ENCODE measurements at places on chromosomes 11 and 22. TPM values are rescaled to one million over a fixed set of nuclear protein-coding genes. Genes with fewer than 3 reads are reported as not detected.

DNA sequence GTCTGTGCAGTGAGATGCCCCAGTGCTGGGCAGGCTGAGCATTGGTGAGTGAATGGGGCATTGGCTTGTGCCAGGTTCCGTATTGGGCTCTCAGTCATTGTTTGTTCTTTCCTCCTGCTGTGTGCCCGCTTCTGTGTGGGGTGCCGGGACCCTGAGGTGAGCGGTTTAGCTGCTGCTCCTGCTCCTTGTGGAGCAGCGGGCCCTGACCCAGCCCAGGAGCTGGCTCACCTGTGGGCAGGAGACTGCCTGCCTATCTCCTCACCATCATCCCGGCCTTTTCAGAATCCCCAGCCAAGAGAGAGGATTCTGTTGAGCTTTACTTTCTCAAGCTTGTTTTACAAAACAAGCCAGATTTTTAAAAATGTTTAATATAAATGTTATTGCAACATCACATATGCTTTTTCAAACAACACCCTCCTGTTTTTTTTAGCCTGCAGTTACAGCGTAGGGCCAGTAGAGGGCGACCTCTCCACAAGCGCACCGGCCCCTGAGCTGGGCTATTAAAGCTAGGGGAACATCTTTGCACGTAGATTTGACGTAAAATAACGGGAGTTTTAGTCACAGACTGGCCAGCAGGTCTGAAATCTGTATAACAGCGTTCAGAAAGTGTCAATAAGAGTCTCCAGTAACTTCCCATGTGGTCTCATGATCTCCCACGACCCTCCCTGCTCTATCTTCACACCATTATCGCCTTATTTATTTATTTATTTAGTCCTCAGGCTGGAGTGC, 25.1 kb upstream of the RELT start:
- peak; percentile 54 for DNase-seq

DNA sequence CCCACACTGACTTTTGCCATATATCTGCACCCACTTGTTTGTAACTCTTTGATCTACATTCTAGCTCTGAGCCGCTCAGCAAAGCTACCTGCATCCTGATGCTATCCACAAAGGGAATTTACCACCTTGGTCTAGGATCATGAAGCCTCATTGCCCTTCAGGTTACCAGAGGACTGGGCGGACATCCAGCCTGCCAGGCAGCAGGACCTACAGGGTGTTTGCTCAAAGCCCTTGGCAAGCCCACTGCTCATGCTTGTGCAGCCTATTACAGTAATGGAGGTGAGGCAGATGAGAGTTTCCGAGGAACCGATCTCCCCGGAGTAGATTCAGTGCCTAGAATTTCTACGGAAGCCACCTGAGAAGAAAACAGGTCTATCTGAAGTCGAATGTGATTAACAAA, 417.2 kb downstream of the OPCML start:
- no peak for DNase-seq

DNA sequence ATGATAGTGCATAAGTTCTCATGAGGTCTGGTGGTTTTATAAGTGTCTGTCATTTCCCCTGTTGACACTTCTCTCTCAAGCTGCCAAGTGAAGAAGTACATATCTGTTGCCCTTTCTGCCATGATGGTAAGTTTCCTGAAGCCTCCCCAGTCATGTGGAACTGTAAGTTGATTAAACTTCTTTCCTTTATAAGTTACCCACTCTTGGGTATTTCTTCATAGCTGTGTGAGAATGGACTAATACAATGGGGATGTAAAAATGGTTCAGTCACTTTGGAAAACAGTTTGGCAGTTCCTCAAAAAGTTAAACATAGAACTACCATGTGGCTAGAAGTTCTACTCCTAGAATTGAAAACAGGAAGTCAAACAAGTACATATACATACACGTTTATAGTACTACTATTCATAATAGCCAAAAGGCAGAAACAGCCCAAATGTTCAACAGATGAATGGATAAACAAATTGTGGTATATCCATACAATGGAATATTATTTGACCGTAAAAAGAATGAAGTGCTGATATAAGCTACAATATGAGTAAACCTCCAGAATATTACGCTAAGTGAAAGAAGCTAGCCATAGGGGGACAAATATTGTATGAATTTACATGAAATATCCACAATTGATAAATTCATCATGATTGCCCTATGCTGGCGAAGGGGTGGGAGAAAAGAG, 16.0 kb upstream of the DKK3 start:
- DNase-seq: no peak

- DNase-seq: no peak
Observed at GRCh38 chr22:44443641-44444235, 54.3 kb downstream of the RTL6 start.

- DNase-seq: no peak
Observed at GRCh38 chr11:746289-747157, 741 bp upstream of the TALDO1 start.

GRCh38 chr11:128888034-128888985, 2.8 kb upstream of the KCNJ5 start:
- DNase-seq: peak; percentile 55

Gene SOX6
- 21.4 TPM for total RNA-seq

DNA sequence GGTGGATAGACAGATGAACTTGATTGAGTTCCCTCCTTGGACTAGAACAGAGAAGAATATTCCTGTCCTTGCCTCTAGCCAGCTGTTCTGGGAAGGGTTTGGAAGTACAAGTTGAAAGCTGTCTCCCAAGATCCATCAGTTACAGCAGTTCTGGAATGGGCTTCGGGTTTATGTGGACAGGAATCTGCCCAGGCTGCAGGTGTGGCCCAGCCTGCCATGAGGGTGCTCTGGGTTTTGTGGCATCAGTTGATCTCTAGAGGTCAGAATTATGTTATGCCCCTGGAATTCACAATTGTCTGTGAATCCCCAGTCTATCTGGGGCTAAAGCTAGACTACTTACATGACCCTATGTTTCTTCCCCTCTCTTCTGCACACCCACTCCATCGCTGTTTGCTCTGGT, 4.9 kb upstream of the MICAL2 start:
- no peak for DNase-seq

DNA sequence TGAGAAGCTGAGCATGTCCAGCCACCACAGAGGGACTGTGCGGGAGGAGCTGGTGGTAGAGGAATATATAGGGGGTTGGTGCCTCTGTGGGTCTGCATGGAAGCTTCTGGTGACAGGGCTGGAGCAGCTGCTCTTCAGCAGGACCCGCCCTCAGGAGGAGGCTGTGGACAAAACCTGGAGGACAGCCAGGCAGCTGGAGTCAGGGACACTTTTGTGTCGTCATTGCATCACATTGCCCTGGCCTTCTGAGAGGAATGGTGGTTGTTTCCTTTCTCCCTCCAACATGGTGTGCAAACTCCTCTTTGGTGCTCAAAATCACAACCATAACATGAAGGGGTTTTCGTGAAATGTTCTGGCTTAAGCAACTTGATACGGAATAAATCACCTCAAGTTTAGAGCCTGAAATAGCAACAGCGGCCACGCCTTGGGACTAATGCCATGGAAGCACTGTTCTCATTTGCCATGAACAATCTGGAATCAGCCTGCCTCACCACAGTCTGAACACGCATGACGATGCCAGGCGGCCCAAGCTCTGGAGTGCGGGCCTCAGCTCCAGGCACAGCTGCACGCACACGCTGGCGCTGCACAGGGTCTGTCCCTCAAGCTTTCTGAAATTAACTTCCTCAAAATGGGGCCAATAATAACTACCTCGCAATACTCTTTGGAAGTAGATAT, 17.1 kb upstream of the CSRP3 start:
- DNase-seq: no peak

Gene CAVIN3
- total RNA-seq: 47.7 TPM

- DNase-seq: no peak
Observed at GRCh38 chr11:102269927-102270326, 47.4 kb upstream of the BIRC3 start.

Gene SGSM1
- total RNA-seq: 3.6 TPM

Gene OR52H1
- 5.9 TPM for total RNA-seq

Gene MS4A6E
- not detected for total RNA-seq

- no peak for DNase-seq
Observed at GRCh38 chr11:130808541-130808940, 107.7 kb downstream of the SNX19 start.

DNA sequence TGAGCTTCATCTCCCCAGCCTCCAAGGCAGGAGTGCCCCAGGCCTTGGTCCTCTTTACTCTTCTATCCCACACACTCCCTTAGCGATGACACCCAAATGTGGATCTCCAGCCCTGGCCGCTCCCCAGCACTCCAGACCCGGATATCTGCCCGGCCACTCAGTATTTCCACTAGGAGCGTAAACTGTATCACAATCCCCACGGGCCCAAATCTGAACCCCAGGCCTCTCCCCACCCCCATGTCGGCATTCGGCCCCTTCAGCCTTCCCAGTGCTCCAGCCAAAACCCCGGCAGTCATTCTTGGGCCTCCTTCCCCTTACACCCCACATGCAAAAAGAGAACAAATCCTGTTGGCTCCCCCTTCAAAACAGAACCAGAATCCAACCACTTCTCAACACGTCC, 20.8 kb downstream of the WNT11 start:
- no peak for DNase-seq

DNA sequence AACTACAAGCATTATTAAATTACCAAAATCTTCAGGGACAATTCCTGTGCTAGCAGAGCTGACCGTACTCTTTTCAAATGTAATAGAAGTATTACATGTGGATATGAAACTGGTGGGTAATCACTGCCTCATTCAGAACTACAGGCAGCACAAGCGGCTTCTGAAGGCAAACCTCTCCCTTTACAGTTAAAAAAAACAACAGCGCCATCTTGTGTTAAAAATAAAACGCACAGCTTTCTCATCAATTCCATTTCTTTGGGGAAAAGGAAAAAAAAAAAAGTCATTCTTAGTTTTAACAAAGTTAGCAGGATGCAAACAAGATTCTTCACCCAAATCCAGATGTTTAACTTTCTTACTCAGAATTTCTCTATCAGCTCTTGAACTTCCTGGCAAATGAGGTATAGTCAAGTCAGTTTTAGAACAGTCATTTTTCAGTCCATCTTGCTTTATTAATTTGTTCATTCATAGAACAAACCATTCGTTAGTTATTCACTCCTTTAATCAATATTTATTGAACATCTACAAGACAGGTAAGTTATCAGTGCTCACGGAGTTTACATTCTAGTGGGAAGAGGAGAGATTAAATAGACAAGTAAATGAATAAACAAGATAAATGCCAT, 331.8 kb upstream of the MPPED2 start:
- DNase-seq: no peak
